ENCODE measurements at places on chromosomes 11 and 22. TPM values are rescaled to one million over a fixed set of nuclear protein-coding genes. Genes with fewer than 3 reads are reported as not detected.

OSM gene
- polyA plus RNA-seq: not detected

DENND6B gene
- 4.1 TPM for polyA plus RNA-seq

CD3E gene
- not detected for polyA plus RNA-seq

GLB1L2 gene
- 0.48 TPM for polyA plus RNA-seq

MS4A3 gene
- polyA plus RNA-seq: not detected

MAJIN gene
- 0.07 TPM for polyA plus RNA-seq

SCGB2A2 gene
- polyA plus RNA-seq: not detected

OR52H1 gene
- 0.33 TPM for polyA plus RNA-seq

OR56A5 gene
- polyA plus RNA-seq: not detected

CLDN5 gene
- polyA plus RNA-seq: 252 TPM

MMP1 gene
- 1.5 TPM for polyA plus RNA-seq
